SW 1271 (cell line): ENCODE measurements at places on chromosomes 6 and 20.

DNA sequence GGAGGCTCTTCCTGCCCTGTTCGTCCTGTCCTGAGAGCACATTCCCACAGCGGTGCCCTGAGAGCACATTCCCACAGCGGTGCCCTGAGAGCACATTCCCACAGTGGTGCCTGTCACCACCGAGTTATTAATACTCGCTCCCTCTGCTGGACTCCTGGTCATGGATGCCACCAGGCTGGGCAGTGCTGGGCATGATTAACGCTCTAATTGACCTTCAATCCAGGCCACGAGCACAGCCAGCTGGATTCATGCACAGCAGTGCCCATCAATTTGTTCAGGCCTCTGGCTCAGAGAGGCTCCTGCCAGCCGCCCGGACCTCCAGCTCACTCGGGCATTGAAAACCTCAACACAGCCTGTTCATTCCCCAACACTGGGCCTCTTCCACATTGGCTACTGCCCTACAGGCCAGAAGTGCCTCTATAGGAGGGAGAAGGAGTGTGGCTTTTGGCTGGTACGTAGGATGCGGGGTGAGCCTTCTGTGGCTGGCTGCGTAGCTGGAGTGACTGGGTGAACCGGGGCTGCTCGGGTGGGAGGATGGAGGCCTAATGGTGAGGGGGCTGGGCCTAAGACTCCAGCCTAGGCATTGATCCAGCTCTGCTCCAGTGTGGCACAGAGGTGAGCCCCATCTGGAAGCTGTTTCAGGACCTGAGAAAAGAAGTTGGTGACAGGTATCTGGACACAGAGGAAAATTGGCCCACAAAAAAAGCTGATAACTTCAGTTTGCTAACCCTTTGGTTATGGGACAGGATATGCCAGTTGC is 9.3 kb downstream of the IP6K3 start:
- DNase-seq, result no peak

GRCh38 chr20:22984008-22984407 is 51.1 kb upstream of the SSTR4 start:
- DNase-seq, result no peak

DNA sequence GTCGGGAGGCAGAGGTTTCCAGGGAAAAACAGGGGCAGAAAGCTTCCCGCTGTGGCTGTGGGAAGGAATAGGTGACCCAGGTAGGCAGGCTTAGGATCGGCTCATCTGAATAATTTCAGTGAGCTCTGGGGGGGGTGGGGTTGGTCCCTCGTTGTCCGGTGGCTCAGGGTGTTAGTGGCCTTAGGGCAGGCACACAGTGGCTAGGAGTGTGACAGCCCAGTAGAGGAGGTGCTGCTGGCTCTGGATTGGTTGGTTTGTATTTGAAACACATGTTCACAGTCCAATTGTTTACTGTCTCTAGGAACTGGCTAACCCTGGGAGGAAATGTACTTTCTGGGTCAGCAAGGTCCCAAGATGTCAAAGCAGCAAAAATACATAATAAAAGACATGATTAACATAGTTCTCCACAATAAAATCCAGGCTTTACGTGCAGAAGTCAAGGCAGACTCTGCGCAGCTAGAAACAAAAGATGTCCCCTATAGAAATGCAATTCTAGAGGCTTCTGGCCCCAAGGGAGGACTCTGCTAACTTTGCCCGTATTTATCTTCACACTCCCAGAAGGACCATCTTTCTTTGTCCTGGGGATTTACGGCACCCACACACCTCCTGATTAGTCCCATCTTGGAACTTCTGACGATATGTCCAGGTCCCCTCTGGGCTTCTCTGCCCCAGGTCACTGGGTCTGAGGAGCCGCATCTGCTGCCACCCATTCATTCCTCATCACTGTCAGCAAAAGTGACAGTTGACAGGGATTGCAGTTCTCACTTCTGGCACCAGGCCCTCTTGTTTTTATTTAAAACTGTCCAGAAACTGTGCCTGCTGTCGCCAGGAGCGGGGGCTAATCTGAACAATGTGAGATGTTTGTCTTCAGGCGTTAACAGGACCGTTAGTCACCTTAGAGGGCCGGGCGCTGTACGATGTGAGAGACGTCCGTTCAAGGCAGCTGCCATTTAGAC is 18.7 kb downstream of the MOCS3 start:
- no peak for DNase-seq

- no peak for DNase-seq
These were observed 31.4 kb downstream of the FOXP4 start for GRCh38 chr6:41577356-41578216.

- no peak for DNase-seq
These were observed 289.2 kb downstream of the CD83 start for GRCh38 chr6:14406614-14407331.

GRCh38 chr6:87968435-87969278 is 79.0 kb upstream of the SPACA1 start:
- no peak for DNase-seq

- DNase-seq, result no peak
These were observed 491.3 kb downstream of the MAFB start for GRCh38 chr20:40197691-40198090.

GRCh38 chr6:109292983-109293586 is 89.2 kb downstream of the CD164 start:
- no peak for DNase-seq

GRCh38 chr6:73579851-73580246 is 59.0 kb upstream of the EEF1A1 start:
- DNase-seq, result peak; percentile 77

DNA sequence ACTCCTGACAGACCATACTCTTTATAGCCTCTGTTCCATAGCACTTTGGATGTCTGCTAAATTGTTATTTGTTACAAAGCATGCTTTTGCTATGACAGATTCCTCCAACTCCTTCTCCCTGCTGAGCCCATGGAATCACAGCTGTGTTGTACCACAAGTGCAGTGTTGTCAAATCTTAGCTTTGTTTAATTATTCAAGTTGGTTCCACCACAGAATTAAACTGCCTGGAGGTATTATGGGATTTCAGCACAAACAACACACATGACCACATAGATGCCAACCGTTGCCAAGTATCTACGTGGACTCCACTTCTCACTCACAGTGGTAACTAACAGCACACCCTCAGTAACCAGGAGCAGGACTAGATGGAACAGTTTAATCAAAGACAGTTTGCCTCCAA is 32.7 kb upstream of the MARCKS start:
- no peak for DNase-seq

GRCh38 chr20:56429502-56429901 is 17.4 kb downstream of the CASS4 start:
- DNase-seq, result no peak

DNA sequence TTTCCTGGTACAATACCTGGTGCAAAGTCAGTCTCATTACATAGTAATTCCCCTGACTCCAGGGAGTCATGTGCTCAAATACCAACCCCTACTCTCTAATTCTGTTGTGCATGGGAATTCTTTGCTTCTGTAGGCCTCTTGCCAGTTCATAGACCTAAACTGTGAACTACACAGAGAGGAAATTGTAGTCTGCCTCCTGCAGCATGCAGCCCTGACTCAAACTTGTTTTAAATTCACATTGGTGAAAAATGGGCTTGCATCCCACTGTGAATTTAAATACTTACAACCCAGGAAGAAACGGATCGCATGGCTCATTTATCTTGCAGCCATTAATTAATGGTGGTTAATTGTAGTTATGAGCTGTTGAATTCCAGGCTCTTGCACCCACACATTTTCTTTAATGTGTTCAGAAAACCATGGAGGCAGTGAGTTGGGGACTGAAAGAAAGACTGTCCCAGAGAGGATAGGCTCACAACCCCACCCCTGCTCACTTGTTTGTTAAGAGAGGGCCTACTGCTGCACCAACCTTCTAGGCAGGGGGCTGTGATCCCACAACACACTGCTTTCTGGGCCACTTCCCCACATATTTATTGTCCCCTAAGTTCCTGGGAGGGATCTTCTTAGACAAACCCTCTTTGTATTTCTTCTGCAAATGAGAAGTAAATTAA is 579.1 kb downstream of the DHX35 start:
- DNase-seq, result no peak

GRCh38 chr6:35413911-35414310 is 38.2 kb upstream of the FANCE start:
- no peak for DNase-seq
